ENCODE measurements at places on chromosomes 3 and 15. TPM values are rescaled to one million over a fixed set of nuclear protein-coding genes. Genes with fewer than 3 reads are reported as not detected.

GRCh38 chr3:153615863-153616262 is 453.8 kb downstream of the RAP2B start:
- no peak overlapping the region for H3K27ac ChIP-seq
- H3K36me3 ChIP-seq = peaks cover 4% of the 10 kb centered on the region
- DNase-seq = no peak
- no peaks in the 10 kb centered on the region for H3K27me3 ChIP-seq

Gene DLL4
- not detected for total RNA-seq

DNA sequence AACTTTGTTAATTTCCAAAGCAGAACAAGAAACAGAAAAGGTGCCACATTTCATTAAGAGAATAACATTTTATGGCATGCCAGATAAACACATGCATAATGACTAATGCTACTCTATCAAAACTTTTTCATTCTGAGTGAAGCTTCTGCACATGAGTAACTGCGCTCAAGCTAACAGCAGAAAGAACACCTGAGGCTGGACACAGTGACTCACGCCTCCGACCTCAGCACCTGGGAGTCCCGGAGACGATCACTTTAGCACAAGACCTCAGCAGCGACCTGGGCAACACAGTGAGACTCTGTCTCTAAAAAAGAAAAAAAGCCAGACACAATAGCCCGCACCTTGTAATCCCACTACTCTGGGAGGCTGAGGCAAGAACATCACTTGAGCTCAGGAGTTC is 70.6 kb downstream of the ACAP2 start:
- peaks cover 20% of the 10 kb centered on the region for H3K36me3 ChIP-seq
- no peak overlapping the region for H3K4me3 ChIP-seq
- no peaks in the 10 kb centered on the region for H3K4me1 ChIP-seq
- DNase-seq = no peak

Gene TM4SF4
- not detected for total RNA-seq

DNA sequence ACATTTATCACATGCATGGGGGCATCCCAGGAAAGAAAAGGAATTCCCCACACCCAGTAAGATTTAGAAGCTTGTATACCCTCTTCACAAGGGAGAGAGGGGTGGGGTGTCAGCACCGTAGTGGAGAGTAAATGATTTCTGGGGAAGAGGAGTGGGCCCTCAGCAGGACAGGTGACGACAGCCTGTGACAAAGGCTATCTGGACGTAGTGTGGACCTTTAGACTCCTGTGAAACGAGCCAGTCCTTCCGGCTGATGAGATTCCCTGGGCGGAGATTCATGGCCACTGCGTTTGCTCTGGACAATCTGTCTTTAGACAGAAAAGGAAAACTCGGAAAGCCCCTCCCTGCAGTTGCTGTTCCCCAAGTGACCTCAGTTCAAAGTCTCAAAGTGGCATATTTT is 1.7 kb upstream of the FAM3D start:
- no peak overlapping the region for H3K27ac ChIP-seq
- no peak overlapping the region for H3K4me3 ChIP-seq
- no peaks in the 10 kb centered on the region for H3K4me1 ChIP-seq
- no peaks in the 10 kb centered on the region for H3K36me3 ChIP-seq
- no peak for DNase-seq
- no peaks in the 10 kb centered on the region for H3K27me3 ChIP-seq

DNA sequence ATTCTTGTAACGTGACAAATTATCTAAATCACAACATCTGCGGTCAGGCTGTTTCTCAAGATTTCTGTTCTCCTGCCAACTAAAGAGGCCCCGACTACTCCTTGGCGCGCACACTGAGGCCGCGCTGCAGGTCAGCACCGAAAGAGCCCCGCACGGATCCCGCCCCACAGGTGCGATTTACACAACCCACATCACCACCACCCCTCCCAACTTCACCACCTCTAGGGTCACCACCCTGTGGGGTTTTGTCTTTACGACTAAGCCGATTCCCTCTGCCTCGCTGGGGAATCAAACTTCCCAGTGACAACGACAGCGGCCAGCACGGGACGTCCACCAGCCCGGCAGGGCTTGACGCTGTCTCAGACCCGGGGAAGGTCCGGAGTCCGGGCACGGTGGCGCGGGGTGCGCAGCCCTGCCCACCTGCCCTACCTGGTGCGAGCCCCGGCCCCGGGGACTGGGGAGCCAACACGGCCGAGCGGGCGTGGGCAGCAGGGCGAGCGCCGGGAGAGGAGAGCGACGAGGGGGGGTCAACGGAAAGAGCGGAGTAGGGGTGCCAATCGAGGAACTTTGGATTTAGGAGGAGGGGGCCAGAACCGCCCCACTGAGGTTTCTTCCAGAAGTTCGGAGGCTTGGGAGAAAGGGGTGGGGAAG is 764 bp downstream of the UACA start:
- no peak overlapping the region for H3K27ac ChIP-seq
- H3K4me1 ChIP-seq = peaks cover 10% of the 10 kb centered on the region
- peaks cover 39% of the 10 kb centered on the region for H3K27me3 ChIP-seq
- peak; percentile 3 for DNase-seq

Gene NAA50
- 118 TPM for total RNA-seq

Gene ROPN1B
- total RNA-seq = not detected

- no peak overlapping the region for H3K4me3 ChIP-seq
- H3K27me3 ChIP-seq = no peaks in the 10 kb centered on the region
- H3K36me3 ChIP-seq = no peaks in the 10 kb centered on the region
- H3K4me1 ChIP-seq = no peaks in the 10 kb centered on the region
- no peak for DNase-seq
These were observed 217.9 kb downstream of the THSD4 start for GRCh38 chr15:71333136-71333700.

Gene FBXW12
- total RNA-seq = not detected

- H3K4me3 ChIP-seq = no peak overlapping the region
- H3K36me3 ChIP-seq = no peaks in the 10 kb centered on the region
- H3K4me1 ChIP-seq = no peaks in the 10 kb centered on the region
- H3K27me3 ChIP-seq = peaks cover 18% of the 10 kb centered on the region
- no peak overlapping the region for H3K27ac ChIP-seq
These were observed 11.7 kb downstream of the ARHGEF26 start for GRCh38 chr3:154132777-154133375.

- no peak overlapping the region for H3K27ac ChIP-seq
- H3K36me3 ChIP-seq = no peaks in the 10 kb centered on the region
- no peaks in the 10 kb centered on the region for H3K4me1 ChIP-seq
- DNase-seq = no peak
- no peak overlapping the region for H3K4me3 ChIP-seq
These were observed 286.8 kb upstream of the NR2F2 start for GRCh38 chr15:96043591-96044171.

DNA sequence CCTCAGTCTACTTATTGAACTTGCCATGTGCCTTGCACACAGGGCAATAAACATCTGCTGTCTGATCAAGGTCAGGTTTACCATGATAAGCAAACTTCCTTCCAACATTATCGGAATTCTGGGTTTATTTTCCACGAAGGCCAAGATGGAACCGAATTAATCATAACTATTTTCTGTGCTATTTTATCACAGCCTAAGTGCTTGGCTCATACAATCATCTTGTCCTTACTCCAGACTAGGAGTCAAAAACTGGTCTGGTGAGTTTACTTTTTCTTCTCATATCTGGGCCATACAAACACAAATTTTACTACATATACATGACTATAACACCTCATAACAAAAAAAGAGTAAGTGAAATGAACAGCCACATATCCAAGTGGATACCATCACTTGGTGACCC is 2.3 kb downstream of the FBN1 start:
- H3K4me1 ChIP-seq = peaks cover 4% of the 10 kb centered on the region
- no peak for DNase-seq
- no peaks in the 10 kb centered on the region for H3K36me3 ChIP-seq
- H3K27ac ChIP-seq = no peak overlapping the region
- H3K4me3 ChIP-seq = no peak overlapping the region

DNA sequence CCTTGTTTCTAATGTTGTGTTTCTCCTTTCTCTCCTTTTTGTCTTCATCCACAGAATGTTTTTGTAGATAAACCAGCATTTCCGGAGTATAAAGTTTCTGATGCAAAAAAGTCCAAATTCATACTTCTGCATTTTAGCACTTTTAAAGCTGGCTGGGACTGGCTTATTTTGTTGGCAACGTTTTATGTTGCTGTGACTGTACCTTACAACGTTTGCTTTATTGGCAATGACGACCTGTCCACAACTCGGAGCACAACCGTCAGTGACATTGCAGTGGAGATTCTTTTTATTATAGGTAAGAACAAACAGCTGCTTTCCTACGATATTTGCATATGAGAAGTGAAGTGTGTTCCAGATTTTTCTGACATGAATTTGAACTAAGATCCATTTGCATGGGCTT is 199.4 kb downstream of the KCNH8 start:
- no peaks in the 10 kb centered on the region for H3K4me1 ChIP-seq
- no peak overlapping the region for H3K27ac ChIP-seq
- H3K36me3 ChIP-seq = no peaks in the 10 kb centered on the region
- H3K4me3 ChIP-seq = no peak overlapping the region
- H3K27me3 ChIP-seq = peaks cover 2% of the 10 kb centered on the region
